ENCODE measurements at places on chromosomes 3 and 15.

DNA sequence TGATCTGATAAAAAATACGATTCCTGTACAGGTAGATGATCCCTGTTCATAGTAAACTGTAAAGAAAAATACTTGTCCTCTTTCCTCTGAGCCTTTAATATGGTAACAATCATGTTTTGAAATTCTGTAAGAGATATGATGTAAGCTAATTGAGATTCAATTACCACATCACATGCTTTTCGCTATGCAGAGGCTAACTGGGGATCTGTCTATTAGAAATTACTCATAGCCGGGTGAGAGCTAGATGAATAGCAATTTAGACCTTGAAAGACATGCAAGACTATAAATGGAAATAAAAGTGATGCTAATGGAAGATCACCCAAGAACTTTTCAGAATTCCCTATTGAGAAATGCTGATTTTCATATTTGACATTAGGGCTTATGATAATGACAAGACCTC is 579.9 kb upstream of the ZNF717 start:
- no peak for DNase-seq

DNA sequence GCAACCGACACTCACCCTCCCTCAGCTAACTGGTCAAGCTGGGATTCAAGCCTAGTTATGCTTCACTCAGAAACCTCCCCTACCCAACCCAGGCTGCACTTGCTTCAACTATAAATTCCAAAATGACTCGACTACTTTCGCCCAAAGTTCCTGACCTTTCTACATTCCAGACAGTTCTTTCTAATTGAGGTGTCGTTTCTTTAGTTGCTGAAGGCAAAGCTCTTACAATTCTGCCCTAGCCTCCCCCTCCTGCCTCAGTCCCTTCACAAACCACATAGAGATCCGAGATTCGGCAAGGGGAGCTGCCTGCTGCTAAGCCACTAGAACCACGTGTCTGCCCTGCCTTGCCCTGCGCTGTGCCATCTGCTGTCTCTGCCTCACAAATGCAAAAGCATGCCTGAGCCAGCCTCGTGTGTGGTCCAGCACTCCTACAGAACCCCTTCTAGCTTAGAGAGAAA is 74.7 kb upstream of the SH3GL3 start:
- DNase-seq, result no peak

GRCh38 chr3:8625991-8626390 is 18.6 kb downstream of the SSUH2 start:
- no peak for DNase-seq

DNA sequence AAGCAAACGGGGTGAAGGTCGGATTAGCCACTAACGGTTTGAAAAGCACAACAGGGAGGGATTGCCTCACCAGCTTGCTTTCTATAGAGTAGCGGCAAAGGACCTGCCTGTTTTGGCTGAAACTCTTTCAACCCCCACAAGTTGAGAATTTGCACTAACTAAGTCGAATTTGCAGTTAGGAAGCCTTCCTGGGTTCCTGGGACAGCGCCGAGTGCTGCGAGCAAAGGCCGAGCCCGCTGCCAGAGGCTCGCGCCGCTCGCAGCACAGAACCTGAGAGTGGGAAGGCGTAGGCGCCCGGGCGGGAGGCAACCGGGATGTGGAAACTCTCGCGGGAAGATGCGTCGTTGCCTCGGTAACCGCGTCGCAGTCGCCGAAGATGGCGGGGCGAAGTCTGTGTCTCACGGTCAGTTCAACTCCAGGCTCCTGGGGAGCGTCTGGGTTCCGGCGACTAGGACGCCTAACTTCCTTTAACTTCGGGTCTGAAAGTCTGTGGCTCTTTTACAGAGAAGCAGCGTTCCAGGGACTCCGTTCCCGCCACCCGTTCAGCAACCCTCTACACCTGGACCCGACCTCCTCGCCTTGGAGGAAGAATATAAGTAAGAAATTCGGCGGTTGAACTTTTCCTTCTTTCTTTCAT is at the start of gene TEX9:
Gene TEX9, plus strand, starts transcription at position 352 of the 637 bp plus-strand sequence. Its CDS starts 25 bp downstream, at position 377.
- peak; percentile 93 for DNase-seq

- no peak for DNase-seq
Measured at GRCh38 chr3:145244327-145244726, 916.7 kb downstream of the PLOD2 start.

- no peak for DNase-seq
Measured at GRCh38 chr3:165463531-165463930, 267.3 kb upstream of the SLITRK3 start.

DNA sequence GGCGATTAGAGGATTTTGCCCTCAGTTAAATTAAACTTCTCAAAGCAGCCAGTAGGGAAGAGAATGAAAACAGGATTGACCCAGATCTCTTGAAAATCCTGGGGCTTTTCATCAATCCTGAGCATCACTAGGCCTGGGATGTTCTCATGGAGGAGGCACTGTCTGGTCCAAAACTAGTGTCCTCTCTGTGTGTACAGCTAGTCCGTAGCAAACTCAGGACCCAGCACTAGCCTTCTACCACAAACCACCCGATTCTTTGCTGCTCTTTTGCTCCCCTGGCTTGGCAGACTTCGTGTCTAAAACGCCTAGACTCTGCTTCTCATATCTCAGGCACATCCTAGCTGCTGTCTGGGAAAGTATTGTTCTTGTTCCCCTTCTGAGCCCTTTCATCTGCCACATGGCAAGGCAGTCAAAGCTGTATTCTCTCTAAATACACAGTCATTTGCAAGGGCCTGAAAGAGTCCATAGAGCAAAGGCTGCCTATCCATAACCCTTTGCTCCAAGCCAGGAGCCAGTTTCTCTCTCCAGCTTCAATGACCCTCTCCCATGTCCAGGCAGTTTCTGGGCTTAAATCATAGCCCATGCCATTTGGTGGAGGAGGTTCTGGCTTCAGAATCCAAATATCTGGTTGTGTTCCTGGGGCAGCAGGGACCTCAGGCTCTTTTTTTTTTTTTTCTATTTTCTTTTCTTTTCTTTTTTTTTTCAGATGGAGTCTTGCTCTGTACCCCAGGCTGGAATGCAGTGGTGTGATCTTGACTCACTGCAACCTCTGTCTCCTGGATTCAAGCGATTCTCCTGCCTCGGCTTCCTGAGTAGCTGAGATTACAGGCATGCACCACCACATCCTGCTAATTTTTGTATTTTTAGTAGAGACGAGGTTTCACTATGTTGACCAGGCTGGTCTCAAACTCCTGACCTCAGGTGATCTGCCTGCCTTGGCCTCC is 52.4 kb downstream of the CDC25A start:
- DNase-seq, result no peak

DNA sequence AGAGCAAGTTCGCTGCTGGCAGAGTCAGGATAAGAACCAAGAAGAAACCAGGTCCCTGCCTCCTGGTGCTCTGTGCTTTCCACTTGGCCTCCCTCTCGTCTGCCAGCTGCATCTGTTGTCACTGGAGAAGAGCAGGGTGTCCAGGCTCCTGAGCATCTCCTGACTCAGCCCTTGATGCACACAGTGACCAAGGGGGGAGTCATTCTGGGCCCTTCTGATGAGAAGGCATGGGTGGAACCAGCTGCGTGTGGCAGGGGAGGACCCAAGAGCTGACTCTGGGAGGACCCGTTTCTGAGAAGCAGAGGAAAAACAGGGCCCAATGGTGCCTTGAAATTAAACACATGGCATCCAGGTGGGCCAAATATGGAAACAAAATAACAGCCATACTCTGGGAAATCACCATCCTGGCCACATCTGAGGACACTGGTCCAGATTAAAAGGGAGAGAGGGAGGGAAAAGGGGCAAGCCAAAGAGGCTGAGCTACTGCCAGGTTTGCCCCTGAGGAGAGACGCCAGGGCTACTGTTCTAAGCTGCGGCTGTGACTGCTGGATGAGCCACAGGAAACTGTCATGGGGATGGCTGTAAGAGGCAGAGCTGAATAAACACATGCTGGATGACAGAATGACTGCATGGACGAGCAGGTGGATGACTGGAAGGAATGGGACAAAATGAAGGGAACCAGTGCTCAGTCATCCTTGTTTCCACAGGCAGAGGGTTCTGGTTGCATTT is 58.1 kb upstream of the CA12 start:
- no peak for DNase-seq

DNA sequence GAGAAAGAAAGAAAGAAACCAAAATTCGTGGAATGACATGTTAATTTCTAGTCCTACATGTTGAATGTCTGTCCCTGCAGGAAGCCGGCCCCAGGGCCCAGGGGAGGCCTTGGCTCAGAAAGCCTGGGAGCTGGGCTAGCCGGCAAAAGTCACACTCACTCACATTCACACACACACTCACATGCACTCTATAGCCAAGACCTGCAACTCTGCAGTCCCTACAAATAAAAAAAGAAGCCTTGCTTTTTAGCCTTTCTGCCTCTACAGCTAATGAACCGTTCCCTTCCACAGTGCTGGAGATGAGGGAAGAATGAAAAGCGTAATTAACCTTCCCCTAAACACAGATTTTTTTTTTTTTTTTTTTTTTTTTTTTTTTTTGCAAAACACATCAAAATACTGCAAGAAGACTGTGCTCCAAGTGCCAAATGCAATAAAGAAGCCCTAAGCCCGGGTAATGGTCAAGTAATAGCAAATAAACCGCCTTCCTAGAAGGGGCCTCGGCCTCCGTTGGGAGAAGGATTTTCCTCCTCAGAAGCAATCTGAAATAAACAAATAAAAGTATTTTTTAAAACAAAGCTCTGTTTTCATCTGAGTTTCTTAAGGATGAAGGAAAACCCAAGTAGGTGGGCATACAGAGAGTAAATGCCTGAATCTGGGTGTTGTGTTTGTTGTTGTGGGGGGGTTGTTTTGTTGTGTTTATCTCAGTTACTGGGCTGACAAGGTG is 4.3 kb downstream of the MECOM start:
- DNase-seq, result no peak

- no peak for DNase-seq
Measured at GRCh38 chr15:56095406-56095805, 102.0 kb upstream of the NEDD4 start.

- no peak for DNase-seq
Measured at GRCh38 chr3:162978136-162978535, 1481.5 kb downstream of the OTOL1 start.

GRCh38 chr15:43316016-43316970 is 14.1 kb downstream of the LCMT2 start:
- no peak for DNase-seq

DNA sequence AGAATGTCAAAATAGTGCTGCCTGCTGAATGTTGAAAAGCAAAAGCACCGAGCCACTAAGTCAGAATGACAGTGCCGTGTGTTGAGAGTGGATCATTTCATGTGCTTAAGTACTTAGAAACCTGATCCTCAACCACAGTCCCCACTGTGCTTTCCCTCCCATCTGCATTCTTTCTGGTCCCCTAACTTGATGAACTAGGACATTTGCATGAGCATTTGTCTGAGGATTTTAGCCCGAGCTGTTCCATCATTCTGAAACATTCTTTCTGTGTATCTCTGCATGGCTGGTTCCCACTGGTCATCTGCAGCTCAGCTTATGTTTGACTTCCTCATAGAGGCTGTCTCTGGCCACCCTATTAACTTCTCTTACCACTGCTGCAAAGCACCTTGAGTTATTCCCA is 42.0 kb downstream of the SST start:
- DNase-seq, result no peak

- DNase-seq, result no peak
Measured at GRCh38 chr3:107283948-107284347, 93.3 kb upstream of the CCDC54 start.

DNA sequence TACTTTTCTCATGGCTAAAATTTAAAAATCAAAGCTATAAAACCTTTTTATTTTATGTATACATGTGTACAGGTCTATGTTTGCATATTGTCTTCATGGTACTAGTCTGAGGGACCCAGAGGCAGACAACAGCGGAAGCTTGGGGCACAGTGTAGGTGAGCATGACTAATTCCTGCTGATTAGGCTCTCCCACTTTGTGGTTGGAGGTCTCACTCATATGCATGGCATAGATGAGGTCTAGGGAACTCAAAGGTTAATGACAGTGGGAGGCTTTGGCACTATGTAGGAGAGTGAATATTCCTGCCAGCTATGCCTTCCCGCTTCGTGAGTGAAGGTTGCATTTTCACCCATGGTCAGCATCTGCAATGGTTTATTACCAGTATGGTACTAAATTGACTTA is 47.5 kb upstream of the AADACL2 start:
- DNase-seq, result no peak

DNA sequence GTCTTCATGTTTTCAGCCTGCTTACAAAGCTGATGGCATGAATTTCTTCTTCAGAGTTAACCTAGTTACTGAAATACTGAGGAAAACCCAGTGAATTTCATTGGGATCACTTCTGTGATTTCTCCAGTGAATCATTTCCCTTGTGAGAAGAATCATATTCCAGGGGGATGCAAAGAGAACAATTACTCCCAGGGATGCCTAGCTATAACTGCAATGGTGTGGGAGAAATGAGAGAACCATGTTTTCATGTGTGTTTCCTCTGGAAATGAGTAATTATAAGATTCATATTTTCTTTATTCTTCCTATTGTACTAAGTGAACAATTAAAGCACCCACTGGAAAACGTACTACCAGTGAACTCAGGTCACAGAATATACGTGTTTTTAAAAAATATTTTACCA is 485.4 kb downstream of the GRM7 start:
- DNase-seq, result no peak

- DNase-seq, result no peak
Measured at GRCh38 chr3:169384573-169384972, 278.9 kb downstream of the MECOM start.

DNA sequence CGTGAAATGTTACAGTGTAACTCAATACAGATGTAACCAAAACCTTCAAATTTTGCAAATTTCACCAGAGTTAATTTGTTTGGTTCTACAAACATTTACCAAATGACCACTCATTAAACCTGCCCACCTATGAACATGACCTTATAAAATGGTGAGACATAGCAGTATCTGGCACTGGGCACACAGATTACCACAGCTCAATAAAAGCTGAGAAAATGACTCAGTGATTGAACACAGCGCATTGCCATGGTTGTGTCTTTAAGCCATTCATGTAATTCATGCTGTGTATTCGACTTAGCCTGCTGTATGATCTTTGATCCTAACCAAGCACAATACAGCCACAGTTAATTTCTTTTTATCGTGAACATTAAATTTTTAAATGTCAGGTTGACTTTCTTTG is 11.3 kb downstream of the PPARG start:
- DNase-seq, result no peak

GRCh38 chr3:114356066-114356465 is 62.2 kb downstream of the TIGIT start:
- DNase-seq, result no peak

DNA sequence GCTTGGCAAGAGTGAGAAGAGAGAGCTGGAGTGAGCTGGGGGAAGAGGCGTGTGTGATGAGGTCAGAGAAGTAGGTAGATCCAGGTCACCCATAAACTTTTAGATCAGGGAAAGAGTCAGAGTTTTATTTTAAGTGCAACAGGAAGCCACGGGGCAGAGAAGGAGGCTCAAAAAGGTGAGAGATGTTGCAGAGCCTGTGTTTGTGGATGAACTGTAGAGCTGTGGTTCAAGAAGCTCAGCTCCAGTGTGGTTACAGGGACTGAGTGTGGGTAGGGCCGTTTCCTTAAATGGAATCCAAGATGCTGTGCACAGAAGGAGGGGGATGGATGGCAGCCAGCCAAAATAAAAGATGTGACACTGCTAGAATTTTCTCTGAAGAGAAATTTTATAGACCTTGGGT is 337.2 kb downstream of the SATB1 start:
- DNase-seq, result no peak

All from OCI-LY7 (cell line).